ENCODE measurements at places on chromosomes 1 and 21.

- DNase-seq, result no peak
Observed at GRCh38 chr1:84152649-84153056, 8.6 kb downstream of the PRKACB start.

DNA sequence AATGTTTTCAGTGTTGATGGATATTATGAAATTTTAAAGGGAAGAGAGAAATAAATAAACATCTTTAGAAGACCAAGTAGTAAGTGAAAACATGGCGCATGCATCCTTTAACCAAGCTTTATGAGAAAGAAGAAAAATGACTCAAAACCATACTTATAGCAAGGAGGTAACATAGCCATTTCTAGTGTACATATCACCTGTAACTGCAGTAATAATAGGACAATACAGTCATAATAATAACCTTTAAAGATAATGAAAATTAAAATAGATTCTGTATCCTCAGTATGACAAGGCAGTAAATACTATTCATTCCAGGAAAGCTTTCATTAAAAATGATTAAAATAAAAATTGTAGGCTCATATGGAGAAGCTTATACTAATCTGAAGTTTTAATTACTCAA, 141.2 kb downstream of the COL24A1 start:
- no peak for DNase-seq

GRCh38 chr1:3009021-3009420, 12.2 kb upstream of the ACTRT2 start:
- DNase-seq, result no peak

DNA sequence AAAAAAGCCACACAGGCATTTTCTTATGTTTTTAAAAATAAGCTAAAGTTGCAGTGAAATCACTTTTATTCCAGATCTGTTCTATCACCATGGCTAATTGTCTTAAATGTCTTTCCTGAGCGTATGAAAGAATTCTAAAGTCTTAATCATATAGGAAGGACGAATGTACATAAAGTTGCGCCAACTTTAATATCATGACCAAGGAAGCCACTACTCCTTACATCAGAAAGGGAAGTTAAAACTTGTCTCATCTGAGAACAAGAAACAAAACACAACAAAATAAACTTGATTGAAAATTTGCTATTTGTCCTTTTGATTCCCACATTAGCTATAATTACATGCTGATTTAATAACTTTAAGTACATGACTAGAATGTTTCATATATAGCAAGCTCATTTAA, 26.5 kb downstream of the CNIH4 start:
- no peak for DNase-seq

DNA sequence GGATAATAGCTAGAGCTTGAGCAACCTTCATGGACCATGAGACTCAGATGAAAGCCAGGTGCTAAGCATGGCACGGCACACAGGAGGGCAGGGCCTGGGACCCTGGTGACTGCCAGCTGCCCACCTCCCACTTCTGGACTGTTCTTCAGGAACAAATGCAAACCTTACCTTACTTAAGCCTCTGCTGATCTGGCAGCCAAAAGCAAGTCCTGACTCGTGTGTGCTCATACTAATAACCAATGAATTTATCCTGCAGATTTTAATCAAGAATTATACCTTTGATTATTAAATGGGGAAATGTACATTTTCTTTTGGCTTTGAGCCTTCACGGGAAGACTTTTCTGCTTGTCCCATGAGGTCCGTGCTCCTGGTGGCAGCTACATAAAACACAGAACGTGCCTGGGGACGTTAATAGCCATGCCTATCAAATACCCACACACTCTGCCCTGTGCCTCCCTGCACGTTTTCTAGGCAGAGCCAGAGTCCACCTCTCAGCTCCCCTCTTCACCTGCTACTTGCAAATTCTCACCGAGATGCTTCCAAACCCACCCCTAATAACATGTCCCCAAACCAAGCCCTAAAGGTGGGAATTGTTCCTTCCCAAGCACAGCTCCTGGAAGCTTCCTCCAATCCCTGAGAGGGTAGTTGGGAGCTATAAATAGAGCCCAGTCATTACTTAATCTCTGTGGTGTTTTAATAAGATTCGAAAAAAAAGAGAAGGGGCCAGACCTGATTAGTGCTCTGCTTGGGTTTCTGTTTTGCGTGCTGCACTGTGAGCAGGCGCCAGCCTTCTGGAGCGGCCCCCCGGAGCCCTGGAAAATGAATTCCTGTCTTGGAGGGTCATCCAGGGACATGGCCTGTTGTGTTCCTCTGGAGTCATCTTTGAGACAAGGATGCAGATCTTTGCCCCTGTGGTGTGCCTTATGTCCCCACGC, 33.5 kb downstream of the SLC1A7 start:
- no peak for DNase-seq

Data from activated T-cell treated with anti-CD3 and anti-CD28 coated beads for 24 hours (primary cell).